IPS DF 6.9 (cell line): ENCODE measurements at places on chromosomes 7 and 10.

GRCh38 chr7:144386741-144387140, 16.8 kb downstream of the NOBOX start:
- no peak overlapping the region for H3K4me3 ChIP-seq
- no peak overlapping the region for H3K27ac ChIP-seq
- no peak for DNase-seq
- H3K36me3 ChIP-seq, result no peaks in the 10 kb centered on the region
- H3K27me3 ChIP-seq, result no peaks in the 10 kb centered on the region
- H3K4me1 ChIP-seq, result 0 out of 2 replicates have a peak, but pooled peaks cover 3% of the 10 kb centered on the region

GRCh38 chr10:78406648-78407008, 373.0 kb downstream of the RPS24 start:
- H3K27me3 ChIP-seq, result no peaks in the 10 kb centered on the region
- no peaks in the 10 kb centered on the region for H3K36me3 ChIP-seq
- peaks cover 6% of the 10 kb centered on the region for H3K4me1 ChIP-seq

- no peak overlapping the region for H3K4me3 ChIP-seq
- no peak overlapping the region for H3K27ac ChIP-seq
- H3K36me3 ChIP-seq, result peaks cover 15% of the 10 kb centered on the region
- no peak for DNase-seq
- no peaks in the 10 kb centered on the region for H3K27me3 ChIP-seq
Observed at GRCh38 chr7:43639858-43640491, 57.1 kb downstream of the STK17A start.

GRCh38 chr10:51642581-51642980, 56.8 kb downstream of the CSTF2T start:
- H3K36me3 ChIP-seq, result no peaks in the 10 kb centered on the region
- no peak for DNase-seq
- H3K27me3 ChIP-seq, result no peaks in the 10 kb centered on the region

- no peak for DNase-seq
- no peaks in the 10 kb centered on the region for H3K36me3 ChIP-seq
- H3K27ac ChIP-seq, result no peak overlapping the region
- no peaks in the 10 kb centered on the region for H3K4me1 ChIP-seq
- H3K27me3 ChIP-seq, result no peaks in the 10 kb centered on the region
- H3K4me3 ChIP-seq, result no peak overlapping the region
Observed at GRCh38 chr7:87148332-87148955, 3.8 kb upstream of the DMTF1 start.

GRCh38 chr10:22634093-22634492, 80.3 kb downstream of the PIP4K2A start:
- no peak overlapping the region for H3K27ac ChIP-seq
- no peak overlapping the region for H3K4me3 ChIP-seq
- peaks cover 3% of the 10 kb centered on the region; the same call in 1 of the 2 replicates for H3K4me1 ChIP-seq
- no peaks in the 10 kb centered on the region for H3K36me3 ChIP-seq
- DNase-seq, result no peak
- H3K27me3 ChIP-seq, result no peaks in the 10 kb centered on the region

DNA sequence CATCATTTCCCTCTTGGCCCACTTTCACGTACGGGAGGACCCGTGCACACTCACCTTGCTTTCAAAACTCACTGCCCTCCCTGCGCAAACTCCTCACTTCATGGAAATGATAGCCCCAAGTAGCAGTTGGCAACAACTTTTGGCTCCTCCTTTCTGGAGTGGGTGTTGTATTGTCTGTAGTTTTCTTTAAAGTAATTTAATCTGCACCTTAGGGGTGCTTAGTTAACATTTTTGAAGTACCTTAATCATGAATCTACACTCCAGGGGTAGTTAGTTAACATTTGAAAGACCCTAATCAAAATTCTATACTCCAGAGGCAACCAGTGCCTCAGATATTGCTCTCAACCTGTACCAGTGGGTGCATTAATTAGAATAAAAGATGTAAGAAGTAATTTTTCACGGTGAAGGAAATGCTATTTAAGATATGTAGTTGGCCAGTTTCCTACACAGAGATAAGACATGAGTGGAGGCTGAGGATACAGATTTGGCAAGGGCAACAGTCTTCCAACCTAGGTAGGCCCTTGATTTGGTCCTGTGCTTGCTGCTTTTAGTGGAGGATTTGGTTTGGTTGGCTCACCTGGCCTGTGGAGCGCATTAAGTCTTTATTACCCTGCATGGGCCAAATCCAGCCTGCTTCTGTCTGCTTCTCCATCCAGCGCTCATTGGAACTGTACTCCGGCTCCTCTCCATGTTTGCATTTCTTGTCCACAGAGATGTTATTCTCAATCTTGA, 93.0 kb downstream of the EXOC4 start:
- DNase-seq, result no peak
- H3K4me3 ChIP-seq, result no peak overlapping the region
- no peaks in the 10 kb centered on the region for H3K36me3 ChIP-seq

DNA sequence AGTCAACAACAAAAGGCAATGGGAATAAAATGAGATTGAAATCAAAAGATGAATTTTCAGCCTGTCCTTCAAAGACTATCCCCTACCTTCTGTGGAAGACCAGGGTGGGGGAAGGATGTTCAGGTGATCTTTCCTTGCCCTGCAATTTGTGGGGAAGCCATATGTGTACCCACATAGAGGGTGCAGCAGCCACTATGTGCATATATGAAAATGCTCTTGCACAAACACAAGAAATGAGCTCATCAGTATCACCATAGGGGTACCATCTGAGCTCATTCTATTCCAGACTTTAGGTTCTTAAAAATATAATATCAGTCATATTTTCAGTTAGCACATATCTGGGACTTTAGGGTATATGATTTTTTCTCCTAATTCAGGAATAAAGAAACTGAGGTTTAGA, 17.7 kb downstream of the GIMAP5 start:
- no peak overlapping the region for H3K4me3 ChIP-seq
- DNase-seq, result no peak
- H3K4me1 ChIP-seq, result no peaks in the 10 kb centered on the region
- H3K27me3 ChIP-seq, result no peaks in the 10 kb centered on the region; the same call in 1 of the 2 replicates

DNA sequence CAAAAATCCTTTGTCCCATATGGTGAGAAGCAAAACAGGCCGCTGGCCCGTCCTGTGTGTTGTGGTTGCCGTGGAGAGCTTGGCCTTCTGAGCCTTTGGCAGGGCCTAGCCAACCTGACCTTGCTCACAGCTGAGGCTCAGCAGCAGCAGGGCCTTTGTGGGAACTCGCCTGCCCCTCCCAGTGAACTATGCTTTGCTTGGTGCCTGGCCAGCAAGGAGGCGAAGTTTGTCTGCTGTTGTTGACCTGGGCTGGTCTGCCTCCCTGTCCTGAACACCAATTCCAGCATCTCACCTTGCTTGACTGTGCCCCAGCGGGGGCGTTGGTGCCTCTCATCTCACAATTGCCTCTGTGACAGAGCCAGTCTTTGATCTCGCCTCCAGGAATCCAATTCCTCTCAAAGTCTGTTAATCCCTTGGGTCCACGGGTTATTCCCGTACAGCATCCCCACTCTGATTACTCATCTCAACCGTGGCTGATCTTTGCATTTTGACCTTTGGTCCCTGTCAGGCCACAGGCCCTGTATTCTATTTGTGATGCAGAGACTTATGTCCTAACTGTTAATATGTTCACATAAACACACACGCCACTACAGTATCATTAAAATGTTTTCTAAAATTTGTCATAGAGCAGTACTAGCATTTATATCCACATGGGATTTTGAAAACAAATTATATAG, 22.6 kb downstream of the EPDR1 start:
- 0 out of 2 replicates have a peak, but pooled peaks cover 2% of the 10 kb centered on the region for H3K4me1 ChIP-seq
- no peaks in the 10 kb centered on the region for H3K36me3 ChIP-seq
- H3K27ac ChIP-seq, result no peak overlapping the region
- no peak for DNase-seq

- H3K4me1 ChIP-seq, result no peaks in the 10 kb centered on the region
- H3K36me3 ChIP-seq, result no peaks in the 10 kb centered on the region
- no peak overlapping the region for H3K4me3 ChIP-seq
- H3K27ac ChIP-seq, result no peak overlapping the region
- no peak for DNase-seq
Observed at GRCh38 chr10:113506476-113506875, 46.4 kb upstream of the HABP2 start.

DNA sequence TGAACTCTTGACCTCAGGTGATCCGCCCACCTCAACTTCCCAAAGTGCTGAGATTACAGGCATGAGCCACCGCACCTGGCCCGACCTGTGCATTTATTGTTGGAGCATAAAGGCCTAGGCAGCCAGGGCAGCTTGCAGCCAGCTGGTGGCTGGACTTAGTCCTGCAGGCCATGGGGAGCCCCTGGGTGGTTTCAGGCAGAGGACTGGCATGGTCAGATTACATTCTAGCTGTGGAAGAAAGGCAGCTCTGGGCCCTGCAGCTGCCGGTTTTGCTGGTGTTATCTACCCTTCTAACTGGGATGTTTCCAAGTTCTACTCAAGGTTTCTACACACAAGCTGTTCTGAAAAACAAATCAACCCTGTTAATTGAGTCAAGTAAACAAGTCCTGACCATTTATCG, 22.7 kb upstream of the MKRN1 start:
- H3K4me1 ChIP-seq, result peaks cover 2% of the 10 kb centered on the region; the same call in 1 of the 2 replicates
- DNase-seq, result no peak
- no peak overlapping the region for H3K4me3 ChIP-seq
- H3K27me3 ChIP-seq, result no peaks in the 10 kb centered on the region
- no peaks in the 10 kb centered on the region for H3K36me3 ChIP-seq

- H3K4me3 ChIP-seq, result no peak overlapping the region
- no peaks in the 10 kb centered on the region for H3K4me1 ChIP-seq
- H3K36me3 ChIP-seq, result no peaks in the 10 kb centered on the region
- DNase-seq, result no peak
Observed at GRCh38 chr7:2681929-2682799, 5.8 kb upstream of the AMZ1 start.

DNA sequence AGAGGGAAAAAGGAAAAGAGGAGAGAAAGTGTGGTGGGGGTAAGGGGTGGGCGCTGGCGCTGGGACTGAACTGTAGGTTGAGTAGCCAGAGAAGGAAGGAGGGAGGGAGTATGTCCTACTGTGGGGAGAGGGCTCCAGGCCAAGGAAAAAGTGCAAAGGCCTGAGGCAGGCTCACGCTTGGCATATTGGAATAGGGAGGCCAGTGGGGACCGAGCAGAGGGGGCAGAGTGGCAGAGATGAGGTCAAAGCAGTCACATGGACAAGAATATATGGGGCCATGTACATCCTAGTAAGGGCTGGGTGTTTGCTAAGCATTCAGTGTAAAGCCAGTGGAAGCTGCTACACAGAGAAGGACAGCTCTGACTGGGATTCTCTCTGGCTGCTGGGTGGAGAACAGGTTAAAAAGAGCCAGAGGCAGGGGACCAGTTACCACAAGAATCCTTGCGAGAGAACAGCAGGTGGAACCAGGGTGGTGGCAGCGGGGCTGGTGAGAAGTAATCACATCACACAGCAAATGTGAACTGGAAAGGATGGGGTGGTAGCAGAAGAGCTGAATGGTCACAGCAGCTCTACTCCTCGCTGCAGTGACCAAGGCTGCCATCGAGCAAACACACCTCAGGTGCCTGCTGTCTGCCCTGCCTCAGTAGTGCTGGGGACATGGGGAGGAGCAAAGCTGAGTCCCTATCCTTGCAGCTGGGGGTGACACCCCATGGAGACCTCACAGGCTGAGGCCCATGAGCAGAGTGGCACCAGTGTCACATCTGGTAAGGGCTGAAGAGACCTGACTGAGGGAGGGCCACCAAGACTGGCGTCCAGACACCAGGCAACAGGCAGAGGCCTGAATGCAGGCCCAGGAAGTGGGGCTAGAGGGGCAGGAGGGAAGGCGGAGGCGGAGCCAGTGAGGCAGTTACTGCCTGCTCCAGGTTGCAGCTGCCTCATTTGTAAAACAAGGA, 39.5 kb downstream of the FAM53B start:
- H3K36me3 ChIP-seq, result no peaks in the 10 kb centered on the region; the same call in 1 of the 2 replicates
- DNase-seq, result peak; percentile 33
- peaks cover 10% of the 10 kb centered on the region for H3K4me1 ChIP-seq
- no peak overlapping the region for H3K4me3 ChIP-seq
- no peaks in the 10 kb centered on the region for H3K27me3 ChIP-seq

GRCh38 chr10:79375321-79376077, 28.2 kb downstream of the PPIF start:
- H3K4me3 ChIP-seq, result no peak overlapping the region
- no peaks in the 10 kb centered on the region for H3K36me3 ChIP-seq
- H3K27me3 ChIP-seq, result no peaks in the 10 kb centered on the region
- H3K27ac ChIP-seq, result no peak overlapping the region
- H3K4me1 ChIP-seq, result no peaks in the 10 kb centered on the region

- no peak for DNase-seq
- no peak overlapping the region for H3K4me3 ChIP-seq
- H3K36me3 ChIP-seq, result peaks cover 3% of the 10 kb centered on the region; the same call in 1 of the 2 replicates
- no peak overlapping the region for H3K27ac ChIP-seq
- H3K27me3 ChIP-seq, result no peaks in the 10 kb centered on the region
Observed at GRCh38 chr7:16399265-16399831, 22.0 kb downstream of the CRPPA start.

GRCh38 chr10:77348082-77348481, 289.5 kb downstream of the KCNMA1 start:
- no peak overlapping the region for H3K27ac ChIP-seq
- no peaks in the 10 kb centered on the region for H3K36me3 ChIP-seq
- no peak overlapping the region for H3K4me3 ChIP-seq
- H3K27me3 ChIP-seq, result no peaks in the 10 kb centered on the region
- DNase-seq, result no peak

- H3K4me3 ChIP-seq, result no peak overlapping the region; the same call in 1 of the 2 replicates
- H3K27ac ChIP-seq, result no peak overlapping the region
- peaks cover 2% of the 10 kb centered on the region; the same call in 1 of the 2 replicates for H3K4me1 ChIP-seq
- H3K27me3 ChIP-seq, result no peaks in the 10 kb centered on the region
- DNase-seq, result no peak
- H3K36me3 ChIP-seq, result no peaks in the 10 kb centered on the region
Observed at GRCh38 chr10:113933894-113934532, 79.6 kb downstream of the NHLRC2 start.

GRCh38 chr10:35554461-35555056, 50.6 kb upstream of the GJD4 start:
- H3K27me3 ChIP-seq, result no peaks in the 10 kb centered on the region
- DNase-seq, result no peak
- no peaks in the 10 kb centered on the region for H3K36me3 ChIP-seq
- H3K4me1 ChIP-seq, result no peaks in the 10 kb centered on the region
- H3K4me3 ChIP-seq, result no peak overlapping the region

- no peak overlapping the region for H3K4me3 ChIP-seq
Observed at GRCh38 chr7:37068902-37069301, 344.6 kb upstream of the AOAH start.

- H3K4me3 ChIP-seq, result no peak overlapping the region
- H3K36me3 ChIP-seq, result no peaks in the 10 kb centered on the region
- DNase-seq, result no peak
- H3K4me1 ChIP-seq, result peaks cover 11% of the 10 kb centered on the region
- no peaks in the 10 kb centered on the region for H3K27me3 ChIP-seq
Observed at GRCh38 chr7:50627824-50628361, 62.7 kb upstream of the DDC start.

DNA sequence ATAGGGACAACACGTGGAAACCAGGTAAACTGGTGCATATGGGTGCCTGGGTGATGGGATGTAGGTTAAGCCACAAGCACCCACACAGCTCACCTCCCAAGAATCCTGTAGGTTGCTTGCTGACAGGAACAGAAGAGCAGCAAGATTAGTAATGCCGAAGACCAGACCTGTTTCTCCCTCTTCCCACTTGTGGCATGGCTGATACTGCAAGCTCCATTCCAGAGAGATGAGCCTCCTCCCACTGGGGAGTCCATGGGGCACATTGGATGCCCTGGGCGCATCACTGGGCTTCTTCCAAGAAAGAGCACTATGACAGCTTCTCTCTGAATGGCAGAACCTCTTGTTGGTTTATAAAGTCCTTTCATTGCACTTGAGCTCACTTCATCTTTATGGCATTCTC, 44.4 kb upstream of the LOXL4 start:
- no peaks in the 10 kb centered on the region for H3K27me3 ChIP-seq
- DNase-seq, result no peak
- no peak overlapping the region for H3K4me3 ChIP-seq
- no peaks in the 10 kb centered on the region for H3K36me3 ChIP-seq
- no peak overlapping the region for H3K27ac ChIP-seq
